ENCODE measurements at places on chromosomes 6 and 20. TPM values are rescaled to one million over a fixed set of nuclear protein-coding genes. Genes with fewer than 3 reads are reported as not detected.

- DNase-seq, result no peak
Observed at GRCh38 chr6:20135677-20136268, 76.5 kb downstream of the MBOAT1 start.

- no peak for DNase-seq
Observed at GRCh38 chr20:8602389-8603116, 466.3 kb upstream of the PLCB4 start.

DNA sequence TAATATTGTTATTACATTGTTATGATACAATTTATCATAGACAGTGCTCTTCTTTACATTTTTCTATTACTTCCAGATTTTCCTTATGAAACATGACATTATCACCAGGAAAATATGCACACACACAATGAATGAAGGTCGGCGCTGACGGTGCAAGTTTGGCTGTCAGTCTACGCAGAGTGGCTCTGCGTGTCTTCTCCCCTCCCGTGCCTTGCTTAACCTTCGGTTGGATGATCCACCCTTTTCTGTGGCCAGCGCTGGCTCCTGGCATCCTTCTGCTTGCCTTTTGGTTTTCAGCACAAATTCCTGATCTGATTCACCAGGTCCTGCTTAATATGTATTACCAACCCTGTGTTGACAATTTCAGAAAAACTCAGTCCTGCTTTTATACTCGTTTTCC lies 157.4 kb downstream of the TSHZ2 start:
- no peak for DNase-seq

DNA sequence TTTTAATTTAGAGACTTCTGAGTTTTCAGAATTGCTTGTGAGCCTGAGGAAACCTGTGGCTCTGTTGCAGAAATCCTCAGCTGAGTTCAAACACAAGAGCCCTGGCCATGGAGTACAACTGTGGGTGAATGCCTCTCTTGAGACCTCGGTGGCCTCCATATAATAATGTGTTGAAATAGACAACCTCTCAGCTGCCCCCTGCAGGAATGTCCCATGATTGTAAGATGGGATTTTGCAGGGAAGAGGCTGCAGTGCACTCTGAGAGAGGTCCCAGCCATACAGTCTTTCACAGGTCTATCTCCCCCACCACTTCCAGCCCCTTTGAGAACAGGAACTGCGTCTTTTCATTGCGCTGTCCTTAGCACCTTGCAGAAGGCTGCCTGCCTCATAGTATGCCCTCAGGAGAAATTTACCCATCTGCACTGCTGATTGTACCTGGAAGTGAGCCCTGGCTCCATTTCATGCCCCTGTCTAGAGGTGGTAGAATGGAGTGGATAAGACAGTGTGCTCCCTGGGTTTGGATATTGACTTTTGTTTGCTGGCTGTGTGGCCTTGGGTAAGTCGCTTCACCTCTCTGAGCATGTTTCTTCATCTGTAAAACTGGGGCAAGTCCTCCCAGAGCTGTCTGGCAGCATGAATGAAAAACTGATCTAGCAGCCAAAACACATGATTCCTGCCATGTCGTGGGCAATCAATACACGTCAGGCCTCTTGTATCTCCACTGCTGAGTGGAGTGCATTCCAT lies 16.8 kb upstream of the CDH22 start:
- peak; percentile 32 for DNase-seq

DNA sequence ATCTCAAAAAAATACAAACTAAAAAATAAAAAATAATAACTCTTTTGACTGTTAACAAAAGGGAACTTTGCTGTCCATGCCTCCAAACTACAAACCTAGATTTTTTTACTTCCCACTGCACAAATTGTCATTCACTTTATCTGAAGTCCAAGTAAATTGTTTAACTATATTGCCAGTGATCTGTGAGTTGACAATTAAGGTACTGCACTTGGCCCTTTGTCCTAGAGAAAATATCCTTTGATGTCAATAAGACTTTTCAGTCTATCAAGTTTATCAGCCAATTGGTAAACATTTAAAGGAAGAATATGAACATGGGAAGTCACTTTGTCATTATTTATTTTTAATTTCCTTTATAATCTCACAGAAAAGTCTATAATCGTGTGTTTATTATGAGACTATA lies 19.3 kb upstream of the EPB41L2 start:
- DNase-seq, result no peak

DNA sequence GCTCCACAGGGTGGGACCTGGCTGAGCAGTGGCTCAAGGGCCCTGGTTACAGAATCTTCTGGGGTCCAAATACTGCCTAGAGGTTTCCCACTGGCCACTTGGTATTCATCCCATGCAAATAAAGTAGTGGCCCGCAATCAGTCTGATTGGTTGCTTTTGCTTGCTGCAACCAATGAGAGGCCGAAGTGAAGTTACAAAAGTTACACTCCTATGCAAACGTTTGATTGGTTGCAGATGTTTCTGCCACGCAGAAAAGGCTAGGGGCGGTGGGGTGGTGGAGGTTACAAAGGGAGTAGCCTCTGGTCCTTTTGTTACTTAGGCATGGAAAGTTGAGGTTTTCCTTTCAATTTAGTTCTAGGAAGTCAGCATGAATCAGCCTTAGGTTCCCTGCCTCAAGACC lies 3.6 kb upstream of the NHLRC1 start:
- DNase-seq, result no peak

DNA sequence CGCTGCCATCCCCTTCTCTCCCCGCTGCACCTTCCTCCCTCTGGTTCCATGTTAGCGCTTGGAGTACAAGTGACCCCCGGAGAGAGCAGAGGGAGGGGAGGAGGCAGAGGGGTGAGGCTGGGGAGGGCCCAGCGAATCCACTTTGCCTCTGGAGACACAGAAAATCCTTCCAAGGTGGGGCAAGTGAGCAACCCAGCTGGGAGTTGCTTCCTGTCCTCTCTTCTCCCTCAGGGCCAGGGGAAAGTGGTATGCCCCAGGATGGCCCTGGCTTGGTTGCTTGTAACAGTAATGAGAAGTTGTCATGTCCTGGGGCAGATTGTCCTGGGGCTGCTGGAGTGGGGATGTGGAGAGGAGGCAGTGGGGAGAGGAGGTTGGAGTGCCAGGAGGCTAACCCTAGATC lies 691 bp upstream of the ANGPT4 start:
- no peak for DNase-seq

DNA sequence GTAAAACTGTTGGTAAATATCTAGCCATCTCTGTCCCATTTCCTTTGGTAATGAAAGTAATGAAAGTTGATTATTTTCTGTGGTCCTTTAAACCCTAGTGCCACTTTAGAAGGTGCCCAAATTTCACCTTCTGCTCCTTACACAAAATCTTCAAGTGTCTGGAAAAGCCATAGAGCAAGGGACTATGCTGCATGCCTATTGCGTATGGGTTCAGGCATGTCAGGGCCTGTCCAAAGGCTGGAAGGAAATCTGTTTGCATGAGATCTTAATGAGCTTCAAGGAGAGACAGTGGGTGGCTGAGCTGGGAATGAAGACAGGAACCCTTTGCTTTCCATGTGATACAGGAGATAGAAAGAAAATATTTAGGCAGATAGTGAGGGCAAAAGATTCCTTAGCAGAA lies 66.6 kb upstream of the CCN6 start:
- DNase-seq, result no peak

GRCh38 chr6:32092760-32093497 lies 16.2 kb downstream of the TNXB start:
- DNase-seq, result no peak

- DNase-seq, result no peak
Observed at GRCh38 chr20:792248-792647, 23.9 kb upstream of the SLC52A3 start.

GRCh38 chr6:96450770-96451130 lies 70.9 kb upstream of the UFL1 start:
- DNase-seq, result no peak

DNA sequence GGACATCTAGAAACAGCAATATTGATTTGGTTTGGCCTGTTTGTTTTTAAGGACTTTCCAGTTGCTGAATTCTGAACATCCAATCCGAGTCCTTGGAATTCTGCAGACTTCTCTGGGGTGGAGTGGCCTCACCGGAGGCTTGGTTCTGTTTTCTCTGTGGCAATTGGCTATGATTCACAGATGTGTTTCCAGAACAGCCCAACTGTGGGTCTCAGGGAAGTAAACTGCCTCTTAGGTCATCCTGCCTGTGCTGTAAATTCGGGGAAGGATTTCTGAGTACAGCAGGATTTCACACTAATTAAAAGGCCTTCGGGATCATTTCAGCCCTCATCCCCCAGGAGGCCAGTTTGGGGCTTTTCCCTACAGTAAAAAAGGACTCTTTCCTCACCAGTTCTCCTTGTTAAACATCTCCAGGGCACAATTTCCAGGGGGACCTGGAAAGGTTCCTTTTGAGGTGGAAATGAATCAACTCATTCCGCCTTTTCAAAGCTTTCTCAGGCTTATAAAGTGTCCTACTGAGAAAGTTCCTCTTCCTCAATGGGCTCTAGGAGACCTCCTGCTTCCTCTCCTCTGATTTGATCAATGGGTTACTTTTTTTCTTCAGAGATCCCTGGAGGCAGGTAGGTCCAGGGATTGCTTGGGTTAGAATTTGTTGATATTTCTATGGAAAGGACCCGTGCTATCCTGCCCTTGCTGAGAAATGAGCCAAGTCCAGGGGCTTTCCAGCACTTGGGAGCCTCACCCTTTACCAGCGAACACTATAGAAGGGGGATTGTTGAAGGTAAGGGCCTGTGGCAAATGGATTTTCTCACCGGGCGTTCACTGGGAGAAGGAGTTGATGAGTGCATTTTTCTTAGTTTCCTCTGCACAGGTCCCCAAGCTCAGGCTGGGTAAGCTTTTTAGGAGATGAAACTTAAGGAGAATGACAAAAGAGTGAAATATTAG lies 114.6 kb downstream of the CLIC5 start:
- DNase-seq, result no peak

GRCh38 chr6:16514249-16514648 lies 247.0 kb downstream of the ATXN1 start:
- no peak for DNase-seq

DNA sequence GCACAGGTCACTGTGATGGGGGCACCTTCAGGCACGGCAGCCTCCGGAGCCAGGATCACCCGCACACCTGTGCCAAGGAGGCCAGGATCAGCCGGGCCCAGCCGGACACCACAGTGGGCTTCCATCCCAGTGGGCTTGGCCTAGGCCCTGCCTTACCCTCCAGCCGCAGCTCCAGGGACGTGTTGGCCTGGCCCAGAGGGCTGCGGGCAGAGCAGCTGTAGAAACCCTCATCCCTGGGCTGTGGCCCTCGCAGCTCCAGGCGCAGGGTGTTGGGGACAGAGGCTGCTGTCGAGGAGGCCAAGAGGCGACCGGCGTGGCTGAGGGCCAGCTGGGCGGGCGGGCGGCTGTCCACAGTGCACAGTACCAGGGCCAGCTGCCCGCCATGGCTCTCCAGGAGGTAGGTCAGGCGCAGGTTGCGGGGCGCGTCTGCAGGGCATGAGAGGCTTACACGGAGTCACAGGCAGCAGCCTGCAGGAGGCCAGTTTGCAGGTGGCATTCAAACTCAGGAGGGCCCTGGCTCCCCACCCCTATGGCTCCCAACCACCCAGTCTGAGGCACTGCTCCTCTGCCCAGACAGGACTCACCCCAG lies 11.0 kb upstream of the ADAM33 start:
- DNase-seq, result no peak

DNA sequence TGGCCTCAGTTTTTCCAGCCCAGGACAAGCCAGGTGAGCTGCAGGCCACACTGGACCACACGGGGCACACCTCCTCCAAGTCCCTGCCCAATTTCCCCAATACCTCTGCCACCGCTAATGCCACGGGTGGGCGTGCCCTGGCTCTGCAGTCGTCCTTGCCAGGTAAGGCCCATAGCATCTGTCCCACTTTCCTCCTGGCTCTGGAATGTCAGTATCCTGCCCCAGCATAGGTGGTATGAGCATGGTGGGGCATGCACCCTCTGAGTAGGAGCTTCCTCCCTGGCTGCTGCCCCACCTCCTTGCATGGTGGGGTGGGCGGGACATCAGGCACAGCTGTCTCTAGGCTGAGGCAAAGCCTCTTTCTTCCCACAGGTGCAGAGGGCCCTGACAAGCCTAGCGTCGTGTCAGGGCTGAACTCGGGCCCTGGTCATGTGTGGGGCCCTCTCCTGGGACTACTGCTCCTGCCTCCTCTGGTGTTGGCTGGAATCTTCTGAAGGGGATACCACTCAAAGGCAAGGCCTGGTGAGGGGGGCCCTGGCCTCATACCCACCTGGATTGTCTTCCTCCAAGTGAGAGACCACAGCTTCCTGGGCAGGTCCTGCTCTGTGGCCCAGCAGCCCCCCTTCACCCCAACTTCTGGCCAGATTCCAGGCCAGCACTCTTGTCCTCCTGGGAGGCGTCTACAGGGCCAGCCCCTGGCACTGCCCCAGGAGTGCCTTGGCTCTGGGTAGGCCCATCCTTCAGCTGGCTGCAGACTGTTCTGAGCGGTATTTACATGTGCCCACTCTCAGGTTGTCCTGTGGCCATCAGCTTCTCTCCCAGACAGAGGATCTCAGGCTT lies 9.1 kb downstream of the PI16 start:
- no peak for DNase-seq

DNA sequence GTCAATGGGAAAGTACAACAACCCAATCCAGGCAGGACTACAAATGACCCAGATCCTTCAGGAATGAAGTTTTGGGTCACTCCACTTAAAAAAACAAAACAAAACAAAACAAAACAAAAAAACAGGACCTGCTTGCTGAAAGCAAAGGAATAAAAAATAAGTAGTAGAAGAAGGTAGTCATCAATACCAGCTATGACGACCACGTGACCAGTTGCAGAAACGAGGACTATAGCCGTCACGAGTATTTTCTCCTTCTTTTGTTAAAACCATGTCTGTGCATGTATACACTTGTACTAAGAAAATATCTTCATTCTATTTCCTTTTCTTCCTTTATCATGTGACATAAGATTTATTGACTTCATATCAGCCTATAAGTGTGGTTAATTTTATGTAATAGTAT lies 308.4 kb upstream of the DEFB112 start:
- no peak for DNase-seq

- DNase-seq, result no peak
Observed at GRCh38 chr6:22250486-22250885, 46.4 kb downstream of the PRL start.

The TREM2 gene
- total RNA-seq, result 2.9 TPM

The RNF144B gene
- total RNA-seq, result 4.9 TPM

The CST1 gene
- total RNA-seq, result not detected

The TTI1 gene
- total RNA-seq, result 13.6 TPM

The ESR1 gene
- total RNA-seq, result 0.18 TPM

The MARCKS gene
- 223 TPM for total RNA-seq

The SCGN gene
- total RNA-seq, result 7.8 TPM

The PARD6B gene
- 19.8 TPM for total RNA-seq

The AVP gene
- not detected for total RNA-seq

The HAO1 gene
- total RNA-seq, result not detected

Data from left colon (tissue), 2 donors.